ENCODE measurements at places on chromosomes 4 and X.

DNA sequence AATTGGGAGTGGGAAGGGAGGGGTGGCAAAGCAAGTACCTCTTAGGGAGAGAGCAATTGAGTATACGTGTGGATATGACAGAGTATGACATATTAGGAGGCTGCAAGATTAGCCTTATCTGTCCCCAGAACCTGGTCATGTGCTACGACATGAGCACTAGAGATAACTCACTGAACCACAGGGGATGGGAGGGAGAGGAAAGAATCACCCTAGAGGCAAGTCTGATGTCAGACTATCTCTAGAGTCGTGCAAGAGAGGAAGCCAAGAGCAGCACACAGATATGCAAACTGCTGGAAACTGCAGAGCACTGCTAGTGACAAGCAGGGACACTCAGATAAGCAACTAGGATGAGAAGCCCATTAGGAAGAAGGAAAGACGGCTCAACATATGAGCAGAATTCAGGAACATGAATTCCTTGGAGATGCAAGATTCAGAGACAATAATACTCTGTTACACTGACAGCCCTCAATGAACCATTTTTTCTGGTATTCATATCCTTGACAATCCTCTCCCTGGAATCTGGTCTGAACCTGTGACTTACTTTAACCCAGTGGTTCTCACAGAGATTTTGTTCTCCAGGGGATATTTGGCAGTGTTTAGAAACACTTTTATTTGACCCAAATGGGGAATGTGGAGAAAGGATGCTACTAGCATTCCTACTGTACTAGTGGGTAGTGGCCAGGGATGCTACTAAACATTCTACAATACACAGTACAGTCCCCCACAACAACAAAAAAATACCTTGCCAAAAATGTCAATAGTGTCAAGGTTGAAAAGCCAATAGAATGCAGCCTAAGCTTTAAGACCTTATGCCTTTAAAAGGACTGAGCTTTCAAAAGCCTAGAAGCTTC, 84.0 kb upstream of the BMP2K start:
- no peak for DNase-seq

- DNase-seq = no peak
These were observed 3.5 kb upstream of the RNF212 start for GRCh38 chr4:1116838-1117237.

- DNase-seq = no peak
These were observed 63.2 kb downstream of the ANTXR2 start for GRCh38 chr4:80009806-80010205.

- no peak for DNase-seq
These were observed 49.7 kb upstream of the ANKRD17 start for GRCh38 chr4:73308286-73308685.

DNA sequence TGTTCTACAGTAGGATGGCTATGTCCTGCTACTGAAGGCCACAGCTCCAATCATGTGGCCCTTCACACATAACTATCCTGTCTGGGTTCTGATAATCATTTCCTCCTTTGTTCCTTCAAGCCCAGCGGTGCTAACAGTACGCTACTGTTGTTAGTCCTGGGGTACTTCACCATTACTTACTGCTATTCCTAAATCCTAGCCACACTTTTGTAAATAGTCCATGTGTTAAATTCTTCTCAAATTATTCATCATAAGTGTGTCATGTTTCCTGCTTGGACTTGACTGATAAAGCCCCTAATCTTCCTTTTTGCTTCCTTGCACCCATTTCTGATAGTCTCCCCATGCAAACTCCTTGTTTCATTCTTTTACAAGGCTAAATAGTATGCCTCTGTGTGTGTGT, 332.6 kb downstream of the FGF13 start:
- no peak for DNase-seq

- no peak for DNase-seq
These were observed 127.1 kb downstream of the TRIML1 start for GRCh38 chr4:188266386-188266785.

DNA sequence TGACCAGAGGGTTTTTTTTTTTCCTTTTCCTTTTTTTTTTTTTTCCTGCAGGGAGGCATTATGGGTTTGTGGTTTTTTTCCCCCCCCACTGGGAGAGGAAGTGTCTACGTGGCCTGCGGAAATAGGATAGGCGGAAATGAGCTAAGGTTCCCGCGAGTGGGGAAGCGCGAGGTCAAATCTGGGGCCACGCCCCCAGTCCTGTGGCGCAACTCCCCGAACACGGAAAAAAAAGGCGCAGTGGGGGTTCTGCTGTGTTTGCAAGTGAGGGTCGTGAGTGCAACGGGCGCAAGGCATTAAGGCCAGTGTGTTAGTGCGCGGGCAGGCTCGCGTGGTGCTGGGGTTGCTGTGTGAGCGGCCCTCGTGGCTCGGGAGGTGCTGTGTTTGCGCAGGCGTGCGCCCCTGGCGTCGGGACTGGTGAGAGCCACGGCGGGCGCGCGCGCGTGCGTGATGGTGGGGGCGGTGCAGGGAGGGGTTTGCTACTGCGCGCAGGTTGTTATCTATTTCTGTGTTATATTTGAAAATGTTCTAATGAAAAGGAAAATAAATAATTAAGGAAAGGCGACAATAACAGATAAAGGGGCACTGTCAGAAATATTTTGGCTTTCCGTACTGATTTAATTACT, 685 bp upstream of the MORF4L2 start:
- DNase-seq = peak; percentile 71

DNA sequence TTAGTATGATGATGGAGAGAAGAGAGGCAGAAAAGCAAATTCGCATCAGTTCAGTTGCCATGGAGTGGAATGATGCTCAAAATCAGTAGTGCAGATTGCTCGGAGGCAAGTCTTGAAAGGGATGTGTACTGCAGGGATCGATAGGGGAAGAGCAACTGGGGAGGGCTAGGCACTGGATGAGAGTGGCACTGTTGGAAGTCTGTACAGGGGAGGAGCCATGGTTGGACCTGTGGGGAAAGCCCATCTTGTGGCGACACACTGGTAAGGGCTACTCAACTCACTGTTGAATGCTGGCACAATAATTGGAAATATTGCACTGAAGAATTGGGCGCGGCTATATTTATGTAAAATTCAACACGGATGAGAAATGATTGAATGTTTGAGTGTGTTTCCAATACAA, 1.2 kb downstream of the RAB9B start:
- no peak for DNase-seq

- no peak for DNase-seq
These were observed 25.2 kb upstream of the TBC1D14 start for GRCh38 chr4:6884341-6884870.

GRCh38 chr4:18844726-18845125, 823.2 kb upstream of the LCORL start:
- DNase-seq = no peak

DNA sequence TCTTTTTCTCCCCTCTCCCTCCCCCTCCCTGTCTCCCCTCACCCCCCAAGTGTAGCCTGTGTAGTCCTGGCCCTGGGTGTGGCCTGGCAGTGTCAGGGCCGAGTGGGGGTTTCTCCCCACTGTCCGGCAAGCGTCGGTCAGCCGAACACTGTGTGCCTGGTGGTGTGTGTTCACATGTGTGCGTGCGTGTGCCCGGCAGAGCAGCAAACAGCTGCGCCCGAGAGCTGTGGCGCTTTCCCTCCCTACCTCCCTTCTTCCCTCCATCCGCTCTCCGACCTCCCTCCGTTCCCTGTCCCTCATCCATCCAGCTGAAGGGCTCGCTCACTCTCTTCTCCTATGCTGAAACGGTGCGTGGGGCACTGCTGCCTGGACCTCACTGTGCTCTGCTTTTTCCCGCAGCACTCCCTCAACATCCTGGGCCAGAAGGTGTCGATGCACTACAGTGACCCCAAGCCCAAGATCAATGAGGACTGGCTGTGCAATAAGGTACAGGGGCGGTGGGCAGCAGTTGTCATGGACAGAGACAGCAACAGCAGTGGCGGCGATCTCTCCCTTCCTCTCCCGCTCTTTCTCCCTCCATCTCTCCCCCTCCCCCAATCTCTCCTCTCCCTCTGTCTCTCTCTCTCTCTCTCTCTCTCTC, 17.4 kb upstream of the UBA1 start:
- no peak for DNase-seq

DNA sequence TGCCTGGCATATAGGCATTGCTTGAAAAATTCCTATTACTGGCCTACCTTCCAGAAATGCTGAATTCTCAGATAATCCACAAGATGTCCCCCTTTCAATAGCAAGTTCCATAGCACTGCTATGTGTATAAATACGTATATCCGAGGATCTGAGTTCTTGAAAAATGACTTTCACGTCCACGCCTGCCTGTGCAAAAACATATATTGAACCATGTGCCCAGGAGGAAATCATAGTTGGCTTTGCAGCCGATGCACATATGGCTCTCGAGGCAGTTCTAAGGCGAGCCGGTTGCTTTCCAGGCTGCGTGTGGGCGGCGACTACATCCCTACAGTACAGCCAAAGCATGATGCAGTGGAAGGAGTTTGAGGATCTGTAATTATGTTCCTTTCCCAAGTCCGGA, 55.4 kb upstream of the ESX1 start:
- DNase-seq = no peak

DNA sequence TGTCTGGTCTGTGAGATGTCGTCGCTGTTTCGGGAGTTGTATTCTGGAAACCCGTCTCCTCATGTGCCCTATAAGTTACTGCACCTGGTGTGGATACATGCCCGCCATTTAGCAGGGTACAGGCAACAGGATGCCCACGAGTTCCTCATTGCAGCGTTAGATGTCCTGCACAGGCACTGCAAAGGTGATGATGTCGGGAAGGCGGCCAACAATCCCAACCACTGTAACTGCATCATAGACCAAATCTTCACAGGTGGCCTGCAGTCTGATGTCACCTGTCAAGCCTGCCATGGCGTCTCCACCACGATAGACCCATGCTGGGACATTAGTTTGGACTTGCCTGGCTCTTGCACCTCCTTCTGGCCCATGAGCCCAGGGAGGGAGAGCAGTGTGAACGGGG, 1.4 kb downstream of the USP27X start:
- no peak for DNase-seq

DNA sequence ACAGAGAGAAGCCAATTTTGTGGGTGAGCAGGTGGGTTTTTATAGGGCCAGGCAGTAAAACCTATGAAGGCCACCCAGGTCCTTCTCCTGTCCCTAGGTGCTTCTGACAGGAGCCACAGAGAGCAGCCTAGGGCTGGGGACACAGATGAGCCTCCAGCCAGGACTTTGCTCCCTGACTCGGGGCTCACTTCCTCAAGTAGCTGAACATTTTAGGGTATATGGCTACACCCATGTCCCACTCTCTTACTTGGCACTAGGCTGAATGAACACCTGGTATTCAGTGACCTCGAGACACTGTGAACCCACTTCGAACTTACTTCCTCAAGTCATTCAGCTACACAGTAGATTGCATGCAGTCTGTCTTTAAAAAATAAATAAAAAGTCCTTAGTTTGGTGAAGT, 217.3 kb downstream of the MID1IP1 start:
- no peak for DNase-seq

DNA sequence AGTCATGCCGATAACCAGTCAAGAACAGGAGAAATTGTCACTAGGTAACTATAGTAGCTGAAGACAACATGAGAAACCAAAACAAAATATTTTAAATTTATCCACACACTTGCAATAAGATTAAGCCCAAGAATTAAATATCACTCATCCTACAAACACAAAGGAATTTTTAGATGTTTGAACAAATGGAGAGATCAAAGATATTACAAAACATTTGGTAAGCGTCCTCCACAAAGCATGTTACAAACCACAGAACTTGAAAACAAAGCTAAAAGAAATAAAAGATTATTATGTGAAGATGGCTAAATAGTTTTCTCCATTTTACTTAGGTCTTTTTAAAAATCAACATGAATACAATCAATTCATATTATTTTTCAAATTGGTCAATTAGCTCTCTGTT, 631.9 kb upstream of the INTU start:
- no peak for DNase-seq

DNA sequence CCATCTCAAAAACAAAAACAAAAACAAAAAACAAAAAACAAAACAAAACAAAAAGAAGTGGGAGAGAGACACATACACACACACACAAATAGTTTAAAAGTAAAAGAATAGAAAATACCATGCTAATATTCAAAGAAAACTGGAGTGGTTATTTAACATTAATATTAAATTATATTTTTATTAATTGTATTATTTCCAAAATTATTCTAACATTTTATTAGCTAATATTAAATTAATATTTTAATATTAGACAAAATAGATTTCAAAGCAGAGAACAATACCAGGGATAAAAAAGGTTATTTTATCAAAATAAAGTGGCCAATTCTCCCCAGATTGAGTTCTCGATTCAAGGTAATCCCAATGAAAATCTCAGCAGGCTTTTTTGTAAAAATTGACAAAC, 90.9 kb downstream of the NAT8L start:
- DNase-seq = no peak

- no peak for DNase-seq
These were observed 69.8 kb downstream of the TMEM131L start for GRCh38 chr4:153535772-153536513.

- no peak for DNase-seq
These were observed 132.7 kb downstream of the TRAM1L1 start for GRCh38 chr4:116952530-116953136.

- no peak for DNase-seq
These were observed 10.3 kb upstream of the FRMPD4 start for GRCh38 chrX:12128017-12128416.

DNA sequence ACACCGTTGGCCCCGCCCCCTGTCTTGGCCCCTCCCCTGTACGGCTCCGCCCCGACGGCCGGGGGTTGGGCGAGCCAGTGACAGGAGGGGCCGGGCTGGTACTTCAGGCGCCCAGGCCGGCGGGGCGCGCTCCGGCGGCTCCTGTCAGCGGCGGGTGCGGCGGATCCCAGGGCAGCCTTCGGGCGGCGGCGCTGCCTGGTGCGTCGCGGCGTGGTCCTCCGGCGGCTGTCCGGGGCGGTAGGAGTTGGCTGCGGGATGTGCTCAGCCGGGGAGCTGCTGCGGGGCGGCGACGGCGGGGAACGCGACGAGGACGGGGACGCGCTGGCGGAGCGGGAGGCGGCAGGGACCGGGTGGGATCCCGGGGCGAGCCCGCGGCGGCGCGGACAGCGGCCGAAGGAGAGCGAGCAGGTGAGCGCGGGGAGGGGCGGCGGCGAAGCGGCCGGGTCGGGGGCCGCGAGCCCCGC, at the start of gene FAM241A:
Gene FAM241A, plus strand, starts transcription at position 129 of the 464 bp plus-strand sequence. Its CDS starts 127 bp downstream, at position 256.
- peak; percentile 84 for DNase-seq

DNA sequence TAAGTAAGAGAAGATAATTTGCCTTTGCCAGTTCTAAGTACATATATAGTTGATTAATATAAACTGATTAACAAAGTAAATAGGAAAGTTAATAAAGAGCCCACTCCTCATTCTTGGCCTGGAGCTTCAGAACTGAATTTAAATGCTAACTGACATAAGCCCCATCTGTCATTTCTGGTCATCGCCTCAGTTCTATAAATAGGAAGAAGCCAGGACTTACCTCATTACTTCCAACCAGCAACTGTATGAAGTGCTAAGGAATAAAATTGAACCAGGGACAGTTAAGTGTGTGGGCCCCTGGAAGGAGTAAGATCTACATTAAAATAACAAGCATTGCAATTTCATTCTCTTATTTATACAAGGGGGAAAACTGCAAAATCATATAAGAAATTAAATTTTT, 52.0 kb upstream of the PDLIM5 start:
- DNase-seq = no peak

GRCh38 chr4:172726001-172726423, 442.6 kb upstream of the GALNT7 start:
- DNase-seq = no peak

GRCh38 chrX:8341814-8342590, 122.6 kb upstream of the VCX3B start:
- DNase-seq = no peak
